ENCODE measurements at places on chromosomes 4 and X. TPM values are rescaled to one million over a fixed set of nuclear protein-coding genes. Genes with fewer than 3 reads are reported as not detected.

GRCh38 chrX:100409610-100410590 is at the start of gene PCDH19:
TSS of gene PCDH19 (minus strand) at chrX:100410273. CDS start at chrX:100408597, 1,676 bp downstream.
- peak; percentile 98 for DNase-seq

- no peak for DNase-seq
These were observed 11.7 kb upstream of the STAG2 start for GRCh38 chrX:123949846-123950245.

GRCh38 chrX:111338095-111338698 is 67.9 kb upstream of the CAPN6 start:
- DNase-seq = no peak

DNA sequence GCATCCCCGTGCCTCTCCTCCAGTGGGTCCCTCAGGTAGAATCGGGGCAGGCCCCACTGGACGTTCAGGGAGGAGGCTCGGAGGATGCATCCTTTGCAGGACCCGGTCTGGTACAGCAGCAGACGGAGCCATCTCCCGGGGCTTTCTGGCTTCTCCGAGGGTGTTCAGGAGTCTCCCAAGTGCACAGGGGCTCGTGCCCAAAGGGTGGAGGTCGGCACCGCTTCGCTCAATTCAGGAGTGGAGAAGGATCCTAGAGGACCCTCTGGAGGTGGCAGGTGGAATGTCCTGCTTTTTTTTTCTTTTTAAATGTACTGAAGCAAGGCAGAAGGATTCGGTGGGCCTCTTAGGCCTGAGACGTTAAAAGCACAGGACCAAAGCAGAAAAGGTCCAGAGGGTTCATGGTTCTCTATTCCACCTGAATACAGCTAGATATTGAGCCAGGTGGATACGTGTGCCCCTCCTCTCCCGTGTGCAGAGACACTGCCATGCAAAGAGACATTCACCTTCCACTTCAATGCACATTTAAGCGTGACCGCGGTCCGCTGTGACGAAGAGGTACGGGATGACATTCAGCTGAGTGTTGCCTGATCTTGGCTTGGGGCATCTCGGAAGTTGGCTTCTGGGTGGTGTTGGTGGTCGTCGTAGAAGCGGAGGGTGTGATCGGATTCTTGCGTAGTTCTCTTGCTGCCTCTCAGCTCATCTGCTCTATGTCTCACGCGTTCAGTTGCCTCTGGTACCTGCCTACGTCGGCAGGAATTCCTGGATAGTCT is 281.2 kb upstream of the AGTR2 start:
- DNase-seq = peak; percentile 33

DNA sequence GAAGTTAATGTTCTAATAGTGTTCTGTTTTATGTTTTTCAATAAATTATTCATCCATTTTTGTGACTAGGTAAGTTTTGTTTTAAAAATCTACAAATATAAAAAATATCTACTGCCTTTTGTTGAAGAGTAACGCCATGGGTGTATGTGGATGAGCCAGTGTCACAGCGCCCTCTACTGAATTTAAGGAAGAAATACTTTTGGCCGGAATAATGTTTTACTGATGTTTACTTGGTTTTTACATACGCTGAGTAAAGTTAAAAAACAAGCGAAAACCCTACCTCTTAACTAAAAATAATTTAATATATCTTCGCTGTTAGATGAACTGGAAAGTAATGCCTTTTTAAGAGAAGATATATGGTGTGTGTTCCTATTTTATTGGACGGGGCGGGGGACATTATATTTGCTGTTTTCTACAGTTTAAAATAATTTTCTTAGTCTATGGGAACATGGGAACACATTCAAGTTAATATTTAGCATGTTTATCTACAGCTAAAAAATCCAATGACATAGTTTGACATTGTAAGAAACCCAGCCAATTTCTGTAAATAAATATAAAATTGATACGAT is 86.1 kb downstream of the CPE start:
- peak; percentile 46 for DNase-seq

GRCh38 chrX:106000203-106000602 is 38.3 kb downstream of the SERPINA7 start:
- no peak for DNase-seq

DNA sequence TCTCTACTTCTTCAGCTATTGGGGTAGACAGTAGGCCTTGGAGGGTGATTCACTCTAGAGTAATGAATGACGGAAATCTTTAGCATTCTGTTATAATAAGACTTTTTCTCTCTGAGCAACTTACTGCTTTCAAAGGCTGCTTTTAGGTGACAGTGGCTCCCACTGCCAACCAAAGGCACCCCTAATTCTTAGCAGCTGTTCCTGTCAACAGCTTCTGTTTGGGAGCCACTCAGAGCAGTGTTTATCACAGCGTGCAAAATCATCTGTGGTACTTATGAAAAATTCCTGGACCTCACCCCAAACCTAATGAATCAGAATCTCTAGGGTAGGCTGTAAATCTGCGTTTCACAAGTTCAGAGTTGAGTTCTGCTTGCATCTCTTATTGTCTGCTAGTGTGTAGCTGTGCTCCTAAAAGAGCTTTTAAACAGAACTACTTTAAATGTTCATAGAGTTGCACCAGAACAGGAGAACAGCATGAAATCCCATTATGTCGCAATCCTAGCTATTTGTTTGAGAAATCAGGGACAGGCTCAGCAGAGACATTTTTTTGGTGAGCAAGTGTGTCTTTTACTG is 52.8 kb upstream of the POU4F2 start:
- no peak for DNase-seq

DNA sequence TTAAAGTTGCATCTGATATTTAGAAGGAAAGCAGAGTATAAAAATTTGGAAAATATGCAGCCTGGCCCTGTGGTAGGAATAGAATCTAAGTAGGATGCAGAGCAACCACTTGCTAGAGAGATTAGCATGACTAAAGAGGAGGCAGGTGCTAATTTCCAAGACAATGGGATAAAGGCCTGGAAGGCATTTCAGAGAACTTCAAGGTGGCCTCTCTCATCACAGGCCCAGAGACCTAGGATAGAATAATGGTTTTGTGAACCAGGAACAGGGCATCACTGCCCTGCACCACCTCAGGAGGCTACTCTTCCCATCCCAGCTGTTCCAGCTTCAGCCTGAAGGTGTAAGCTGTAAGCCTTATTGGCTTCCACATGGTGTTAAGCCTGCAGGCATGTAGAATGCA is 621.7 kb upstream of the HS3ST1 start:
- peak; percentile 6 for DNase-seq

GRCh38 chr4:13546142-13546940 is 2.0 kb upstream of the NKX3-2 start:
- DNase-seq = peak; percentile 21

GRCh38 chr4:48307528-48307927 is 33.8 kb upstream of the SLAIN2 start:
- no peak for DNase-seq

- DNase-seq = no peak
These were observed 197.6 kb downstream of the BCOR start for GRCh38 chrX:39899856-39900776.

- no peak for DNase-seq
These were observed 43.0 kb upstream of the GABRA2 start for GRCh38 chr4:46432923-46433322.

Gene GLRA2
- total RNA-seq = not detected

DNA sequence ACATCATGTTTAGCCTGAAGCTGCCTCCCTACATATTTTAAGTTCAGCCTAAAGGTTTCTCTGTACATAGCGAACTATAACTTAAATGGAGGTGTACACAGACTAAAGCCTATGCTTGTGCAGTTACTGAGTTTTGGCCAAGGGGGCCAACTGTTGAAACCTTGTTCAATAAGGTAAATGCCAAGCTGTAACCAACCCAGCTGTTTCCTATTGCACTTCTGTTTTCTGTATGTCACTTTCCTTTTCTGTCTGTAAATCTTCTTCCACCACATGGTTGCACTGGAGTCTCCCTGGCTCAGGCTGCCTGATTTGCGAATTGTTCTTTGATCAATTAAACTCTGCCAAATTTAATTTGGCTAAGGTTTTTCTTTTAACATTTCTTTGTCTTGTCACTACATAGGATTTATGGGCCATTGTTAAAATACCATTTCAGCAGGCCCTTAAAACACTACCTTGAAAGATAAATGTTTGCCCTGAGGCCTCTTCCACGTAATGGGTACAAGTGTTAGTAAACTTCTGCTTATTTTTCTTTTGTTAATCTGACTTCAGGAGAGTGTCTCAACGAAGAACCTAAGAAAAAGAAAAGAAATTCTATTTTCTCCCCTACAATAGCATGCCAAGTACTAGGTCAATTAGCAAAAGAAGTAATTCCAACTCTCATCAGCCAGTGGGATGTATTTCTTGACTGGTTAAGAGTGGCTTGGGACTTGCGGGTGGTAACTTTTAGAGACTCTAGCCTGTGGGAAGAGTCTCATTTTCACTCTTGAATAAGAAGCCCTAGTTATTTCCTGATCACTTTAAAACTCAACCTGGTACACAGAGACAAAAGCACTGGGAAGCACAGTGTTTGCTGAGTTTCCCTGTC is 45.7 kb upstream of the PRSS12 start:
- DNase-seq = no peak

Gene GAGE12J
- total RNA-seq = not detected

DNA sequence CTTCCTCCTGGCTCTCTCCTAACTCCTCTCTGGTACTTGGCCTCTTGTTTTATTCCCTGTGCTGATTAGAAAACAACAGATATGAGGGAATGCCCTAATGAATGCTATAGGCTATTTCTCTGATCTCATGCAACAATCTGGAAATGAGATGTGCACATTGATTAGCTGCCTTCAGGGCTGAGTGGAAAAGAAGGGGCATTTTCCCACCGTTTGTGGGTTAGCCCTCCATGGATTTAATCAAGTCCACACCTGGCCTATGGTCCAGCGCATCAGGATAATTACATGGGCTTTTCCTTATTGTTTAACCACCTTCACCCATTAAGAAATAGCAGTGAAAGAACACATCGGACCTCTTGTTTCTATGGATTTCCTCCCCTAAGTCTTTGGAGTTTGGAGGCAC is 70.0 kb downstream of the CAPN6 start:
- DNase-seq = no peak

- peak; percentile 56 for DNase-seq
These were observed 167.8 kb downstream of the AFAP1 start for GRCh38 chr4:7771541-7772507.

Gene NHSL2
- total RNA-seq = 7.5 TPM

Gene YIPF6
- total RNA-seq = 23.6 TPM

Gene GRIA3
- 1.8 TPM for total RNA-seq

GRCh38 chrX:45849261-45849862 is 648.7 kb upstream of the DIPK2B start:
- DNase-seq = peak; percentile 19

Gene GPRASP1
- total RNA-seq = 2.1 TPM

- DNase-seq = no peak
These were observed 334.5 kb upstream of the PCDH7 start for GRCh38 chr4:30385650-30386049.

- peak; percentile 19 for DNase-seq
These were observed 48.8 kb upstream of the HHIP start for GRCh38 chr4:144597171-144597570.

GRCh38 chr4:1592709-1593417 is 91.2 kb downstream of the FAM53A start:
- DNase-seq = peak; percentile 70

Gene POLN
- total RNA-seq = 2.4 TPM

Gene DACH2
- 2.7 TPM for total RNA-seq

Gene RAB33B
- 7.9 TPM for total RNA-seq

Gene STK32B
- total RNA-seq = 2.8 TPM

Gene TCEAL2
- total RNA-seq = 7.5 TPM

DNA sequence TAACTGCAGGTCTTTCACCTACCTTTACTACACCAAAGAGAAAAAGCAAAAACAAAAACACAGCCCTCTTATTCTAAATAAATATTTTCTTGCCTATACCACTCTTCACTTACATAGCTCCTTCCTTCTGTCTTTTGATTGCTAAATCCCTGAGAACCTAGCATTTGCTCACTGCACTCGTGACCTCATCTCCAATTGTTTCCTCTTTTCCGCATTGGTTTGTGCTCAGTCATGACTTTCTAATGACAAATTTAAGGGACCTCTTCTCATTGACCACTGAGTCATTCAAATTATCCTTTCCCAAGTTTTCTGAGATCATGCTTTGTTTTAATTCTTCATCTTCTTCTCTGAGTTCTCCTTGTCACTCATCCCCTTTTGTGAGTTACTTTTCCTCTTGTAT is 1697.1 kb downstream of the STIM2 start:
- no peak for DNase-seq

- no peak for DNase-seq
These were observed 20.9 kb downstream of the PAGE4 start for GRCh38 chrX:49850028-49850427.

Gene NXF2B
- 0.11 TPM for total RNA-seq

Gene GPR82
- total RNA-seq = not detected

Gene SLC10A4
- total RNA-seq = 1.5 TPM

- no peak for DNase-seq
These were observed 95.6 kb downstream of the TMA16 start for GRCh38 chr4:163590103-163590502.

- no peak for DNase-seq
These were observed 117.7 kb downstream of the ADAMTS3 start for GRCh38 chr4:72451349-72451748.

GRCh38 chr4:105496899-105497298 is 23.0 kb upstream of the PPA2 start:
- no peak for DNase-seq

DNA sequence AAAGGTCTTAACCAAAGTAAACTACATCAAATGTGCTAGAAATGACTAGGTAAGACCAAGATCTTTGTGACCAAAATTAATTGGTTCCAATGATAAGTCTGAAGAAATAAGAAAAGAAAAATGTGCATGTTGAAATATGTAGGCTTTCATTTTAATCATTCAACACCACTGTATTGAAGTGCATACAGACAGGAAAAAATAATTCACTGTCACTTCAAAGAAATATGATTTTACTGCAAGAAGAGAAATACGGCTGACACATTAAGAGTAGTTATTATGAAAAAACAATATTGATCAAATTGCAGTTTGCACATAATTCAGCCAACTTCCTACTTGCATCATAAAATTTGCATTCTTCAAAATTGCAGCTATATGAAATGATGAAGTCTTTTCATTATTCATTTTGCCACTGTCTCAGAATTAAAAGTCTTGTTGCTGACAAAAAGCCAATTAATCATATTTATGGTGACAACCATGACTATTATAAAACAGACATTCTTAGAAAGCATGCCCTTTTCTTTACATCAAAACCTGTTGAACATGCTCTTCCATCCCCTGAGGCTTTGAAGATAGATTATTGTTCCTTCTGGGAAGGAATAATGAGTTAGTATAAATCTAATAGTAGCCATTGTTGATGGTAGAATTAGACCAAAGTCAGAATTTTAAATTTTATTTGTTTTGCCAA is 405.9 kb upstream of the MAD2L1 start:
- DNase-seq = no peak

GRCh38 chr4:76012388-76012801 is 5.1 kb upstream of the CXCL9 start:
- no peak for DNase-seq

DNA sequence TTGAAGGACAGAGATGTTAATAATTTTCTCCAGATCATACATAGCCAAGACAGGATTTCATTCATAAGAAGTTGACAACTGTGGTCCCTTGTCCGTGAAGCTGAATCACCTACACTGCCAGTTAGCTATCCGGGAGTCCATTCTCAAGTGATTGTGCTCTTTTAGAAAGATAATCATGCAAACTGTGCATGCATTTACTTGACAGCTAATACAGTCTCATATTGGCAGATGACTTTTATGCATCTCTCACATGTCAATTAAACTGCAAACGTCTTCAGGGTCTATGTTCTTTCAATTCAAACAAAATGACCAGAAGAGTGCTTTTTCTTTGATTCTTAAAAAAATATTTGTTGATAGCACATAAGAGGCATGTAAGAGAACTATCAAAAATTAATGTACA is 1572.9 kb downstream of the C4orf33 start:
- no peak for DNase-seq

GRCh38 chr4:124890522-124890921 is 178.0 kb upstream of the ANKRD50 start:
- no peak for DNase-seq

GRCh38 chrX:43003939-43004338 is 226.0 kb upstream of the PPP1R2C start:
- no peak for DNase-seq

Data from H7 (cell line).